ENCODE measurements at places on chromosomes 2 and 18.

DNA sequence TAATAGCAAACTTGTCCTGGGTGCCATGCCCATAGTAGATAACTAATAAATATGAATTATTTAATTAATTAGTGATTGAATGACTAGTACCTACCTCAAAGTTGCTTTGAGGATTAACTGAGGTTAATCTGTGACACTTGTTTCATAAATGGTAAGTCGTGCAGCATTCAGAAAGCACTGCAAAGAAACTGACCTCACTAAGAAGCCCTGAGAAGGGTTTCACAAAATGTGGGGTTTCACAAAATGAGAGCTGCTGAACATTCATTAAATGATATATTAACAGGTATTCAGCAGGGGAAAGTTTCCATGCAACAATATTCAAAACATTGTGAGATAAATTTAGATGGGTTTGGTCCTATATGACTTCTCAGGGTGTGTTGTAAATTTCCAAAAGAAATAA lies 236.2 kb downstream of the OSR1 start:
- no peak for DNase-seq

GRCh38 chr2:145235312-145235711 lies 715.4 kb upstream of the ZEB2 start:
- DNase-seq, result no peak

- DNase-seq, result no peak
These were observed 344.8 kb upstream of the HS6ST1 start for GRCh38 chr2:128663371-128664050.

DNA sequence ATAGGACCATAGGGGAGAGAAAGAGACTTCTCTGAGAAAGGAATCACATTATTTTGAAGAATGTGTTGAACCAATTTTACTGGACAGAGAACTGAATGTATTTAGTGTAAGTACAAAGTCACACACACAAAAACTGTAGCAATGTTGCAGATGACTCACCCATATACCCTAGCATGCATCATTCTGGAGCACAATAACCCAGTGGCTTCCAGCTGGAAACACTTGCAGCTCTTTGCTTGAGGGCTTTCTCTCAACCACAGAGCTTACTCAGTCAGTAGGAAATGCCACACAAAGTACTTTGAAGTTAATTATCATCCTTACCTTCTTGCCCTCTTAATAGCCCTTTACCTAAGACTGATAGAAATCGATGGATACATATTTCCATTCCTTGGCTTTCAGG lies 760.0 kb upstream of the FSHR start:
- DNase-seq, result peak; percentile 6

GRCh38 chr2:362924-363323 lies 75.0 kb upstream of the ALKAL2 start:
- DNase-seq, result no peak

GRCh38 chr2:60957643-60958042 lies 59.9 kb upstream of the PEX13 start:
- no peak for DNase-seq

GRCh38 chr2:3749201-3749600 lies 45.8 kb downstream of the DCDC2C start:
- DNase-seq, result no peak

DNA sequence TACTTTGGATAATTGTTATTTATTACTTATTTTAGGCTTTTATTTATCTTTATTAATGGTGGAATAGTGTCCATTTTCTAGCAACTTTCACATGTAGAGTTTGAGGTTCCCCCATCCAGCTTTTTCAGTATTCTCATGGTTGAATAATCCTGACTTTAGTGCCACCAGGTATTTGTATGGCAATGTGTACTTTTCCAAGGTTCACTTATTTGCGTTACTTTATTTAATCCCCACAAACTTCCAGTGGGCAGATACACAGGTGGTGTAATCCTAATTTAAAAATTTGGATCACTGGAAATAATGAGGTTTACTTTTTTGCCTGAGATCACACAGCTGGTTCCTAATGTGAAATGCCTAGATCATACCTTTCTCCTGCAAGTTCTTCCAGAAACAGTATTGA lies 30.5 kb downstream of the NAB1 start:
- DNase-seq, result no peak

DNA sequence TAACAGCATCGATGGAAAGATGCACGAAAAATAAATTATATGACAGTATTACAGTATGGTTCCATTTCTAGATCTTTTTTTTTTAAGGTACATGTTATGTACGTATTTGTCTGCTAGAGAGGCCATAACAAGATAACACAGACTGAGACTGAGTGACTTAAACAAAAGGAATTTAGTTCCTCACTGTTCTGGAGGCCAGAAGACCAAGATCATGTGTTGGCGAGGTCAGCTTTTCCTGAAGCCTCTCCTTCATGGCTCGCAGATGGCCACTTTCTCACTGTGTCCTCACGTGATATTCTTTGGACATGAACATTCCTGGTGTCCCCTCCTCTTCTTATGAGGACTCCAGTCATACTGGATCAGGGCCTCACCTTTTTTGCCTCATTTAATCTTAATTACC lies 177.4 kb downstream of the CAPN13 start:
- DNase-seq, result peak; percentile 17

DNA sequence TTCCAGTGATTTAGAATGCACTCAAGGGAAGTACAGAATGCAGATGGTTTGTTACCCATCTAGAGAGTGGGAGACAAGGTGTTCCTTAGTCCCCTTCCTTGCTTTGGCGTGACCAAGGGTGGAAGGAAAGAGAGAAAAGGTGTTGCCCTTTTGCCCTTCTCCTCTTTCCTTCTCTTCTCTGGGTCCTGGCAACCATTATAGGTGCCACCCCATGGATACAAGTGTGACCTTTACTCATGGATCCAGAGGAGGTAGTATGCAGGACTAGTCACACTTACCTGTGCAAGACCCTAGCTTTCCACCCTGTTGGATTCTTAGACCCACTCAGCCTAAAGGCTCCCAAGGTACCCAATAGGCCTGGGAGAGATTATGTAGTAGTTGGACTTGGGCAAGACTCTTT lies 11.6 kb upstream of the RBFA start:
- no peak for DNase-seq
